Activated naive CD4-positive, alpha-beta T cell treated with anti-CD3 and anti-CD28 coated beads, Interleukin-2, amount 50 U/mL, for 16 hours (primary cell): ENCODE measurements at places on chromosomes 2 and 18.

- DNase-seq, result no peak
Measured at GRCh38 chr2:203972066-203972465, 35.5 kb downstream of the ICOS start.

- no peak for DNase-seq
Measured at GRCh38 chr2:27831279-27832050, 58.7 kb downstream of the RBKS start.

GRCh38 chr18:26618135-26618534 is 69.8 kb upstream of the KCTD1 start:
- no peak for DNase-seq

GRCh38 chr2:188765522-188766470 is 208.4 kb upstream of the COL3A1 start:
- no peak for DNase-seq

GRCh38 chr2:41431756-41432155 is 616.1 kb upstream of the PKDCC start:
- DNase-seq, result no peak

GRCh38 chr18:55500316-55501086 is 87.5 kb downstream of the TCF4 start:
- no peak for DNase-seq

DNA sequence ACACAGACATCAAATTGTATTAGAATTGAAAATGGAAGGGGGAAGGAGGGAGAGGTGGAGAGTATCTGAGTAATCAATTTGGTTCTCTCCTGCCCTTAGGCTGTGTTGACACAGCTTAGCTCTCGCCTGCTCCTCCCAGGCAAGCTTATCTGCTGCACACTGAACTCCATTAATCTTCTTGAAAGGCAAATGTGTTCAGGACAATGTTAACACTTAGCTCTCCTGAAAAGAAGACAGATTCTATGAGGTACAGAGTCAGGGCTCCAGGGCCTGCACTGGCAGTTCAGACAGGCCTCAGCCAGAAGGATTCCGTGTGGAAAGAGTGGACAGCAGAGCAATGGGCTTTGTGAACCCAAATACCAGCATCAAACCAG is 430.0 kb upstream of the TNP1 start:
- no peak for DNase-seq

DNA sequence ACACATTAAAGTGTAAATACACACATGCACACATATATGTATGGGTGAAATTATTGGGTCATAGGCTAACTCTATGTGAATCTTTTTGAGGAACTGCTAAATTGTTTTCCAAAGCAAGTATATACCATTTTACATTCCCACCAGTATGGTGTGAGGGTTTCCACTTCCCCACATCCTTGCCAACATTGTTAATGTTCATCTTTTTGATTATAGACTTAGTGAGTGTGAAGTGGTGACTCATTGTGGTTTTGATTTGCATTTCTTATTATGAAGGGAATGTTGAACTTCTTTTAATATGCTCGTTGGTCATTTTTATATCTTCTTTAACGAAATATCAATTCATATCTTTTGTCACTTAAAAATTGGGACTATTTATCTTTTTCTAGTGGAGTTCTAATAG is 181.8 kb upstream of the GCFC2 start:
- DNase-seq, result no peak

DNA sequence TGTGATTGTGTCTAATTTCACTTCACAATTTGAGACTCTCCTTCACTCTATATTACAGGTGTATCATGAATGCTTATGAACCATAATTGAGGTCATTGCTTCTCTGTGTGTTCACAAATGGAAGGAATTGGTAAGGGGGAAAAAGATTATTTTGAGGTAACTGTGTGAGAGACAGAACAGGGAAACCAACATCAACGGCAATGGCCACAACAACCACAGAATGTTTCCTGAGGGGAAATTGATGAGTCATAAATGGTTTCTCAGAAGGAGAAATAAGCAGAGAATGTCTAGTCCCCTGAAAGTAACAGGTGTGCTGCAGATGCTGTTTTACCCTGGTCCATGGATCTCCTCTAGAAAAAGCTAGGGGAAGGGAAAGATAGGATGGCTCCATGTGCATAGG is 361.2 kb upstream of the GALNT5 start:
- DNase-seq, result no peak

DNA sequence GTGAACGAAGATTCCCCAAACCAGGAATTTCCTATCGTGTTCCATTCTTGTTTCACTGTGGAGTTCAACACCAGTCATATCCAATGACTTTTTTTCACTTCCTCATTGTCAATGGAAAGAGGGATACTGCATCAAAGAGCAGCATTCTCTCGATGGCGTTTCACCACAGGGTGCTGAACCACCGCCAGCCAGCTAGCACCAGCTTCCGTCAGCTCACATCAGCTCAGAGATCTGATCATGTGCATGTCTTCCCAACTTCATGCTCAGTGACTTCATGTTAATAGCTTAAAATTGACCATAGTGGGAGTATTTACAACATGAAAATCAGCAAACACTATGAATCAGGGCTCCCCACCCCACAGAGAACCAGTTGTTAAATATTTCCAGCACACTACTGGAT is 359.9 kb downstream of the TNS1 start:
- no peak for DNase-seq

DNA sequence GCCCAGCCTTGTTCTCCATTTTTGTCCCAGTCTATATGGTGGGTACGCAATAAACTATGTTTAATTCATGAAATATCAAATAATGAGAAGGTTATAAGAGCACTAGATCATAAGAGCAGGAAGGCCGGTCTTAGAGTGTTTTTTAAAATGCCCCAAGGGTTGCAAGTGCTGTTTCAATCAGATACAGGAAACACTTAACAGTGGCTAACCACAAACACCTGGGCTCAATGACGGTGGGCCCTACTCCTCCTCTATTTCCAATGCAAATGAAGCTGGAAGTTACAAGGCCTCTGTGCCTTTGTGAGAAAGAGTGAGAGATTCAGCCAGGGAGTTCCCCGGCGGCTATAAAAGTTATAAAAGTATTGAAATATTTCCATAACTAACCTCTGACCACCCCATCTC is 18.9 kb upstream of the WDR33 start:
- DNase-seq, result peak; percentile 53

DNA sequence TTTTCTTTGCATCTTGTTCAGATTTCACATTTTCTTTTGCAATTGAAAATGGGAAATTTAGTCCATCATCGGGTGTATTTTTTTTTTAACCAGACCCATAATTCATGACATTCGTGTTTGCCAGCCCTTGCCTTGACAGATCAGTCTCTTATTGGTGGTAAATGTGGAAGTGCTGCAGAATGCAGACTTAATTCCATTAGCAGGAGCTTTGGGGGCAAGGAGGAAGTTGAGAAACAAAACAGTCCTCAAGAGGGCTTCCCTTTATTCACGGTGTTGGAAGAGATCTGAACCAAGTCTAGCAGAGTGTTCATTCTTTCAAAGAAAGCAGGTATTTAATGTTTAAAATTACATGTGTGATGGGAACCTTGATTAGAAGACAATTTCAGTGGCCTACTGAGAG is 16.6 kb upstream of the RPE start:
- no peak for DNase-seq

DNA sequence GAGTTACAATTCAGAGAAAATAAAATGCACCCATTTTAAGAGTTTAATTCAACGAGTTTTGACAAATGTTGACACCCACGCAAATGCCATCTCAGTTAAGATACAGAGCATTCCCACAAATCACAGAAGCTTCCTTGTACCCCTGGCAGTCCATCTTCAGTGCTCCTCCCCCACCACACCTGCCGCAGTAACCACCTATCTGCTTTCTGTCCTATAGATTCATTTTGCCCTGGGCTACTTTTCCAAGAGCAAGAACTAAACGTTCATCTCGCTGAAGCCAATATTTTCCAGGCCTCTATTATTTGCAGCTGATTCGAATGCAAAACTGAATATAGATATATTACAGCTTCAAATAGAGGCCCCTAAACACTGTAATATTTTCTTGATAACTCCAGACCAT is 13.4 kb upstream of the HPCAL1 start:
- no peak for DNase-seq

DNA sequence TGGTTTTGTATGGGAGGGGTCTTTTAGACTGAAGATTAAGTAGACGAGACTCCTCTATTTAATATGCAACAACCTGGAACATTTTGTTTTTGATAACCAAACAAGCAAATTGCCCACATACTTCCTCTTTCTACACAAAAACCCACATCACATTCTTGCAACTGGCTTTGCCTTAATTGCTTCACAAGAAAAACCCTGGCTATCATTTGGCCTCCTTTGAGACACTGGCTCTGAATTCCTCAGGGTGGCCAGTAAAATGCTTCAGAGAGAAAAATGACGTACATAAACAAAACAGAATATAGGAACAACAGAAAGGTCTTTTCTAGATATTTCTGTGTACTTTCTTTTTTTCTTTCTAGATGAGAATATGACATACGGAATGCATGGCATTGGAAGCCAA is 103.0 kb downstream of the TRIB2 start:
- no peak for DNase-seq

DNA sequence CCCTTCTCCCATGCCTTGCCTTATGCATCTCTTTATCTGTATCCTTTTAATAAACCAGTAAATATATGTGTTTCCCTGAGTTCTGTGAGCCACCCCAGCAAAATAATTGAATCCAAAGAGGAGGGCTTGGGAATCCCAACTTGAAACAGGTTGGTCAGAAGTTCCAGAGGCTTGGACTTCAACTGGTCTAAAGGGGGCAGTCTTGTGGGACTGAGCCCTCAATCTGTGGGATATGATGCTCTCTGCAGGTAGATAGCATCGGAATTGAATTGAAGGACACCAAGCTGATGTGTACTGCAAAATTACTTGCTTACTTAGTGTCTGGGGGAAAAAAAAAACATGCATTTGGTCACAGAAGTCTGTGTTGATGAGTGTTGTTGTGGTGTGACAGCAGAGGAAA is 1033.5 kb upstream of the TMEFF2 start:
- DNase-seq, result no peak

DNA sequence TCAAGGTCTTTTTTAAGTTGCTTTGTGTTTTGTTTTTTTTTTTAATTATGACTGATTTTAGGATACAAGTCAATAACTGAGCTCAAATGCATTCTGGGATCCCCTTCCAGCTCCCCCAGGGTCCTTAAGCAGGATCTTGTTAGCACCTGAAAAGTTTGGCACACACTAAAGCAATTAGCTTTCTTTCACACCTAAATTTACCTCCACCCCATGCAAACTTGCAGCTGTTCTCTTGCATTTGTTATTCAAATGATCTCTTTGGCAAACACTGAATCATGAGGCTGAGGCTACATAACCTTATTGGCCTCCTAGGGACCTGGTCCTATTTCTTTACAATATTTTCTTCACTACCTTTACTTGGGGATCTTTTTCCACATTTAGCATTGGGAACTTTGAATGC is 2026.1 kb upstream of the CELF4 start:
- no peak for DNase-seq

GRCh38 chr2:181203412-181203811 is 223.0 kb downstream of the UBE2E3 start:
- DNase-seq, result no peak

DNA sequence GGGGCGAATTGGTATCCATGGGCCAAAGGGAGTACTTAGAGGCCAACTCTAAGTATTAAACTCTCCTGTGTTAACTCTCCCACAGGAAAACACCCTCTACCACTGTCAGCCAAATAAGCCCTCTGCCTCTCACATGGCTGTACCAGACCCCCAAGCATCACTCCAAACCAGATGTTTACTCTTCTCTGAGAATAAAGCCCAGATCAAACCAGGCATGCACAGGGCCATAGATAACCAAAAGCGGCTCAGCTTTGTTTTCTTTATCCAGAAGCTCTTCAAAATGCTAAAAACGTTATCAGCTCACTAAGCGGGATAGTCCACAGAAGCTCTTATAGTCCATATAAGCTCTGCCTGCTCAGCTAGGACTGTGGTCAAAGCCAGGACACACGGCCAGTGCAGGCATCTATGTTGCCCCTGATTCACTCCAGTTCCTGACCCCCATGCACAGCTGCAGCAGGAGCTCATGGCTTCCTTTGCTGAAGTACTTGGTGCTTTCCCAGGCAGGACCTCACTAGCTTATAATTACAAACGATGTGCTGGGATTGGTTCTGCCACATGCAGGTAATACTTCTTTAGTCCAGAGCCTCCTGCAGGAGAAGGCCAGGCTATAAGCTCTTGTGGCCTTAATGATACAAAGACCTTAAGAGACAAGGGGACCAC is 21.0 kb upstream of the SEMA4C start:
- DNase-seq, result no peak

GRCh38 chr2:13584020-13584419 is 867.3 kb downstream of the TRIB2 start:
- DNase-seq, result no peak

DNA sequence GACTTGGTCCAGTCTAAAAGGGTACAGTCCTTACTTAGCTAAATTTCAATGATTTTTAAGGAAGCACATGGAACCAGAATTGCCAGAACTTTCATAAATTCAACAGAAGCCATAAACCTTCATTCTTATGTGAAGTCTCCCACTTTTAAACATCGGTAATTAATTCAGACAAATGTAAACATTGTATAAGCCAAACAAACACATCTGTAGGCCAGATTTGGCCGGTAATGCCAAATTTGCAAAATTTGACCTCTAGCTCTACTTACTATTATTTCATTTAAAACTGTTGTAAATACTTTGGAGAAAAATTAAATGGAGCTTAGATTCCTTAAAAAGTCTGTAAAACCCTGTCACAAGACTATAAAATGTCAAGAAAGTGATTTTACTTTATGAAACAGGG is 83.2 kb upstream of the GALNT5 start:
- no peak for DNase-seq

GRCh38 chr2:134021830-134022524 is 231.9 kb upstream of the MGAT5 start:
- no peak for DNase-seq

DNA sequence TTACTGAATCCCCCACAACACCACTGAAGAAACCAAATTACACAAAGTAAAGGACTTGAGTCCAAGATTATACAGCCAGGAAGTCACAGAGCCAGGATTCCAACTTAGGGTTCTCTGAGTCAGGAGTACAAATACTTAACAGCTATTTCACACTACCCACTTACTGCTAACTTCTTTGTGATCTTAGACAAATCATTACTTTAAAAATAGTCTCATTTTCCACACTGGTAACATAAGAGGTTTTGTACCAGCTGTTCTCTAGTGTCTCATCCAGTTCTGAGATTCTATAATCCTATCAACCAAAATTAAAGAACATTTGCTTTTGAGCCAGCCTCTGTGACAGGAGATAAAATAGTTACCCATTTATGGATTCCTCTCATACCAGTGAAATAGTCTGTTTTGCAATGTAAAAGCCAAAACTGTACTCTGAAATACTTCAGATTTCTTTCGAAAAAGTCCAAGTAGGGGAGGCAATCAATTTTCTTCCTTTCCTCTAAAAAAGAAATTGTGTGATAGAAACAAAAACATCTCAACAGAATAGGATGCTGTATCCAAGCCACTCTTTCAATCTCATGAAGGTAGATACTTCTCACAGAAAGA is 157.6 kb downstream of the LRATD1 start:
- no peak for DNase-seq
